Activated CD4-positive, alpha-beta T cell treated with anti-CD3 and anti-CD28 coated beads, Interleukin-2, amount 50 U/mL, for 24 hours (primary cell): ENCODE measurements at places on chromosomes 5 and 9.

DNA sequence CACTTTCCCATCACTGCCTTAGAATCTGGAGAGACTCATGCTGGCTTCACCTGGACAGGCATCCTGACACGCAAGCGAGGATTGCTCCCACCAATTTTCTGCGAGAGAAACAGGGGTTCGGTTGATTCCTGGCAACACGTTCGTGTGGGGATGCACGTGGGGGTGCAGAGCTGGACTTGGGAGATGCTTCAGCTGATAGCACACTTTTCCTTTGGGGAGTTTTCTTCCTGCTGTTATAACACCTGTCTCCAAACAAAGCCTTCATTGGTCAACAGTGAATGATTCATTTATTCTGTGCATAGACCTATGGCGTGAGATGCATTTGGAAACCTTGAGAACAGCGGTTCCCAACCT is 50.0 kb downstream of the ROPN1L start:
- no peak for DNase-seq

- no peak for DNase-seq
Measured at GRCh38 chr9:7906783-7907550, 107.4 kb upstream of the DMAC1 start.

DNA sequence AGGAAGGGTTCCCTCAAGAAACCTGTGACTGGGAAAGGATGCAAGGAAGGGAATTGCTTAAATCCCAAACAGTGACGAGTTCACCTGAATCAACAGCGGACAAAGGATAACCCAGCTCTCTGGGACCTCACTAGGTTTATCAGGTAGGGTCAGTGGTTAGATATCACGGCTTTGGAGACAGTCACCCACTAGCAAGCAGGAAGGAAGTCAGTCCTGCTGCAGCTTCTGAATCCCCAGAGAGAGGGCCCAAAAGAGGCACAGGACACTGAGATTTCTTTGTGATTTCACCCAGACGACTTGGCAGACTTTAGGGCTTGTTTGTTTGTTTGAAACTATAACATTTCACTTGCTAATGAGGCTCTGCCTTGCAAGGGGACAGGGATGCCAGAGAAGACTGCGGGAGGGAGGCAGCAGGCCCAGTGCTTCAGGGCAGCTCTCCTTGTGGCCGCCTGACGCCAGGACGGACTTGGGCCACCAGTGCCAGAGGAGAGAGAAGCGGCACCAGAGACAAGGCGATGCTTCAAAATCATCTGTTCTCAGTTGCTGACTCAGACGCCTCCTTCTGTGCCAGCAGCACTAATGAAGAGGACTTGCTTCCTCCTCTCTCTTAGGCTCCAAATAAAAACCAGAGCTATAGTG is 275.6 kb upstream of the SLC30A5 start:
- no peak for DNase-seq

DNA sequence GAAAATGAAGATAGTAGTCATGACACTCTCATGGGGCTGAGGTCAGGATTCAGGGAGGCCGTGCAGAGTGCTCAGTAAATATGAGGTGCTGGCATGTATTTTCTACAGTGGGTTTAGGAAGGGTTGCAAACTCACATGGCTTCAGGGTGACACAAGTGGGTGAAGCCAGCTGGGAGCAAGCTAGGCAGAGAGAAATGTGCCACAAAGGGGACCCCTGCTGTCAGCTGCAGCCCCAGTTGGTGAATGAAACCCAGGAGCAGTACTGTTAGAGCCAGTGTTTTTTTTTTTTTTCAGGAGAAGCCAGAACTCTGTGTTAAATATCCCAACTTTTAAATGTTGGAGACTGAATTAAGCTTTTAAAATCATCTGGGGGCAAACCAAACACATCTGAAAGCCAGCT is 75.3 kb downstream of the INSYN2B start:
- no peak for DNase-seq

DNA sequence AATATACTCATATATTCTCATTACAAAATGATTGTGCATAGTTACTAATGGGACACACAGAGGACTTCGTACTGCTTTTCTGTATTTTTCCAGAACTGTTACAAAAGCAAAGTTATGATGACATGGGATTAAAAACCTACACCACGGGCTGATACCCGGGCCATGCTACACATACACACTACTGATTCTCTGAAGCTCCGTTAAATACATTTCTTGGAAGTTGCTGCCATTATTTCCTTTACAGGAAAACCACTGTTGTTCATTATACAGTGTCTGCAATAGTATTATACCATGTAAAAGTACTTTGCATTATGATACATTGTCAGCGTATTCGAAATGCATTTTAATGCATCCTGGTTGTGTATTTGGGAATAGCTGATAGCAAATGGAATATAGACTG is 32.5 kb downstream of the EBF1 start:
- DNase-seq, result no peak

GRCh38 chr9:131745610-131746009 is 5.7 kb upstream of the RAPGEF1 start:
- DNase-seq, result no peak

DNA sequence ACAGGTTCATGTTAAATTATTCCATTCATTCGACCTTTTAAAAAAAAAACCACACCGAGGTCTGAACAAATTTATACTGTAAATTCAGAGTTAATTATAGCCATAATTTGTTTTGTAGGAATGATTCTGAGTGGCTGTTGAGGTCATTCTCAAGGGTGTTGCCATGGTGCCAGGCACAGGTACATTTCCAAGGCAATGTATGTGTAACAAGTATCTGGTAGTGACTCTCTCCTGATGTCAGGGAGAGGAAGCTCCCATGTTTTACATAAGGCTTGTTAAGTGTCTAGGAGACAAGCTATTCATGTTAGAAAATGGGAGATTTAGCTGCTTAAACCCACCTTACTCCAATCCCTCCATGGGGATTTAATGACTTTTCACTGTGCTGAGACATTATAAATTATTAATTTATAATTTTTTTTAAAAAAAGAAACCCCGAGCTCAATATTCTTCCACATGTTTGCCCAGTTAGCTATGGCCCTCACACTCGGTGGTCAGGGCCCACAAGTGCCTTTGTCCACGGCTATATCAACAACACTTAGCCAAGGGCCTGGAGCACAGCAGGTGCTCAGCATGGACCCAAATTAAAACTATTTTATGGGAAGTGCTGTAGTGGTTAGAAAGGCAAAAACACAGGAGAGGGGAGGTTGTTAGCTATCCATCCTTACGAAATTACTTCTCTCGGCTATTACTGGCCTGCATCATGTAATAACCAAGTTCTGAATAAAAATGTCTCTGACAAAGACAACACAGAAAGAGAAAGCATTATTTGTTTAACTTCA is 154.6 kb upstream of the GNA14 start:
- DNase-seq, result no peak

- DNase-seq, result no peak
Measured at GRCh38 chr9:129400971-129401622, 219.8 kb downstream of the C9orf50 start.

GRCh38 chr5:72499730-72500129 is 7.5 kb downstream of the ZNF366 start:
- DNase-seq, result no peak

GRCh38 chr5:122295138-122295537 is 16.9 kb upstream of the SNCAIP start:
- no peak for DNase-seq

DNA sequence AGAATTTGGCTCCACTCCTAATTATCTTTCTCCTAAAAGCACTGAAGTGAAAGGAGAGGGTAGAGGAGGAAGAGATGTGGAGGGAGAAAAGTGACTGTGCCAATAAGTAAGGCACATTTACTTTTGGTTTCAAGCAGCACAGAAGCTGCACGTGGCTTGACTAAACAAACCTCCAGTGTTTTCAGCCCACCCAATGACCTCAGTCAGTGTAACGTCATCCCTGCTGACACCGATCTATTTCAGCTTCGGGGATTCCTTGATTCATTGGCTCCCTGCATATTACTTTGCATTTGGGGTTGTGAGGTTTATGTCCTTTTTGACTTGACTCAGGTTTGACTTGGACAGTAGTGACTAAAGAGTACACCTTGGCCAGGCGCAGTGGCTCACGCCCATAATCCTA is 35.6 kb upstream of the NIM1K start:
- no peak for DNase-seq

DNA sequence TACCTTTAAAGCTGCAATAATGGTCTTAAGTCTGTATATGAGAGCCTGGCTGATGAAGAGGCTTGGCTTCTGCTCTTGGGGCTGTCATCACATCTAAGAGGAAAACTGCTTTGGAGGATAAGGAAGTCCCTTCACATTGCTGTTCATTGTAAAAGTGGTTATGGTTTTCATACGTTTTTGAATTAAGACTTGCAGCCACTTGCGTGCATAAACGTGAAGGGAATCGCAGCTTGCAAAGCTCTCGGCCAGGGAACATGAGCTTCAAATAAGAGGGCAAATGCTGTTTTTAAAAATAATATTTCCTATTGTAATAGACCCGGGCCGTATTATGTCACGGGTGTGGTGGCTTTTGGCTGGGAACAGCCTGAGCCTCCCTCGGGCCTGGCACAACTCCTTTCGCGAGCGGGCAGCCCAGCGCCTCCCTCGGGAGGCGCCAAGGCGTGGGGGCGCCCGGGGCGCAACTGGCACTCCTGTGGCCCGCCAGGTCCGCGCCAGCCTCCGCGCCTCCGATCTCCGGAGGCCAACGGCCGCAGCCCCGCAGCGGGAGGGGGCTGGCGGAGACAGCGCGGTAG is 538 bp upstream of the ARHGEF28 start:
- DNase-seq, result no peak
